ENCODE measurements at places on chromosomes 16 and 17. TPM values are rescaled to one million over a fixed set of nuclear protein-coding genes. Genes with fewer than 3 reads are reported as not detected.

TVP23A gene
- total RNA-seq: under 0.01 TPM

RNF222 gene
- total RNA-seq: not detected

CNTD1 gene
- 0.59 TPM for total RNA-seq

CDRT15L2 gene
- not detected for total RNA-seq

CES5A gene
- total RNA-seq: not detected

TTYH2 gene
- total RNA-seq: 5.9 TPM

DNA sequence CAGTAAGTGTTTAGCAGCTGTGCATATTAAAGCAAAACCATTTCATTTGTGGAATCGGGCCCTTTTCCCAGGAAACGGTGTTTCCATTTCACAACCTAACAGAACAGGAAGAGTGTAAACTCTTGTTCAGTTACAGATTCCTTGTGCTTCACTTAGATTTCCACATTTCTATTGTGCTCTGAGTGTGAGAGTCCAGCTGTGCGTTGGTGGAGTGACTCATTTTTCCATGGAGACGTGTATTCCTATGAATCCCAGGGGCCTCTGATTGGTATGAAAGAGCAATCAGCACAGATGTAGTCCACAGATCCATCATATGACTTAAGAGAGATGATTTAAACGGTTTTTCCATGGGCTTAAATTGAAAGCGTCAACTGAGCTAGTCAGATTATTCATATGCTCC lies 13.3 kb upstream of the CAVIN1 start:
- peak overlapping the region; percentile 77 for H3K27ac ChIP-seq
- no peak overlapping the region for H3K4me3 ChIP-seq
- H3K4me1 ChIP-seq: no peaks in the 10 kb centered on the region
- no peaks in the 10 kb centered on the region for H3K36me3 ChIP-seq
- H3K27me3 ChIP-seq: no peaks in the 10 kb centered on the region

GRCh38 chr17:6457688-6458459 lies 13.6 kb downstream of the PIMREG start:
- H3K27me3 ChIP-seq: no peaks in the 10 kb centered on the region
- H3K4me1 ChIP-seq: no peaks in the 10 kb centered on the region
- DNase-seq: no peak
- H3K36me3 ChIP-seq: no peaks in the 10 kb centered on the region
- no peak overlapping the region for H3K4me3 ChIP-seq

DNA sequence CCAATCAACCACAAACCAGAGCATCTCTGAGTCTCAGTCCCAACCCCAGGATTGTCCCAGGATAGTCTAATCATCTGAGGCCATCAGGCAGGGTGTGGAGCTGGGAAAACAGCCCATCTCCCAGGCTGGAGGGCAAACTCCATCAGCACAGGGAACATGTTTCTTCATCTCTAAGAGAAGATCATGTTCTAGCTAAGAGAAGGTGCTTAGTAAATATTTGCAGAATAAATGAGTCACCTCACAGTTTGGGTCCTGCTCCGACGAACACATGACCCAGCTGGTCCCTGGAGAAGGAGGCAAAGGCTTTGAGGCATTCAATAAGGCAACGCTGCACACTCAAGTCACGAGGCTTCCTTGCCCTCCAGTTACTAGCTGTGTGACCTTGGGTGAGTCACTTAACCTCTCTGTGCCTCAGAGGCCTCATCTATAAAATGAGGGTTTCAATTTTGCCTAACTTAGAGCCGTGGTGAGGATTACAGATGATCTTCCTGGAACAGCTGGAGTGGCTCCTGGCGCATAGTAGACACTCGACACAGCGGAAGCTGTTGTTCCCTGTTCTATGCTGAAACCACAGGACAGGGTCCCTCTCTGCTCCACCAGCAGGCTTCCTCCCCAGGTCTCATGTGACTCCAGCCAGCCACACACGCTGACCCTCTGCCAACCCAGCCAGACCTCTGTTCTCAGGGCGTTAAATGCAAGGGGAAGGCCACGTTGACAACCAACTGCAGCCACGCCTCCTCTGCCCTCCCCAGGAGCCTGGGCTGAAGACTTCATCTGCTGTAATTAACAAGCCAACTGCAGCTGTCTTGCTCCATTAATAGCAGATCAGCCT lies 10.3 kb upstream of the RPL38 start:
- DNase-seq: peak; percentile 35
- H3K27me3 ChIP-seq: peaks cover 29% of the 10 kb centered on the region
- H3K27ac ChIP-seq: no peak overlapping the region
- no peaks in the 10 kb centered on the region for H3K36me3 ChIP-seq
- H3K4me1 ChIP-seq: no peaks in the 10 kb centered on the region

- H3K27me3 ChIP-seq: no peaks in the 10 kb centered on the region
- H3K36me3 ChIP-seq: no peaks in the 10 kb centered on the region
- H3K27ac ChIP-seq: peak within 1 kb of the TSS; percentile 90
- H3K4me3 ChIP-seq: peak within 1 kb of the TSS; percentile 88
- no peaks in the 10 kb centered on the region for H3K4me1 ChIP-seq
These were observed at the start of gene CRAMP1 for GRCh38 chr16:1612320-1613111. TSS of gene CRAMP1 (plus strand) at chr16:1612360. CDS start at chr16:1614640, 2,280 bp downstream.

GRCh38 chr16:57626420-57627170 lies 1.8 kb upstream of the ADGRG1 start:
- H3K27ac ChIP-seq: peak overlapping the region; percentile 79
- H3K27me3 ChIP-seq: no peaks in the 10 kb centered on the region
- peaks cover 12% of the 10 kb centered on the region for H3K4me1 ChIP-seq
- no peak for DNase-seq
- H3K36me3 ChIP-seq: no peaks in the 10 kb centered on the region

- H3K4me3 ChIP-seq: peak overlapping the region; percentile 29
- no peak for DNase-seq
- peaks cover 5% of the 10 kb centered on the region for H3K4me1 ChIP-seq
- peak overlapping the region; percentile 17 for H3K27ac ChIP-seq
- no peaks in the 10 kb centered on the region for H3K36me3 ChIP-seq
These were observed 1.0 kb upstream of the SALL1 start for GRCh38 chr16:51151961-51152663.

DNA sequence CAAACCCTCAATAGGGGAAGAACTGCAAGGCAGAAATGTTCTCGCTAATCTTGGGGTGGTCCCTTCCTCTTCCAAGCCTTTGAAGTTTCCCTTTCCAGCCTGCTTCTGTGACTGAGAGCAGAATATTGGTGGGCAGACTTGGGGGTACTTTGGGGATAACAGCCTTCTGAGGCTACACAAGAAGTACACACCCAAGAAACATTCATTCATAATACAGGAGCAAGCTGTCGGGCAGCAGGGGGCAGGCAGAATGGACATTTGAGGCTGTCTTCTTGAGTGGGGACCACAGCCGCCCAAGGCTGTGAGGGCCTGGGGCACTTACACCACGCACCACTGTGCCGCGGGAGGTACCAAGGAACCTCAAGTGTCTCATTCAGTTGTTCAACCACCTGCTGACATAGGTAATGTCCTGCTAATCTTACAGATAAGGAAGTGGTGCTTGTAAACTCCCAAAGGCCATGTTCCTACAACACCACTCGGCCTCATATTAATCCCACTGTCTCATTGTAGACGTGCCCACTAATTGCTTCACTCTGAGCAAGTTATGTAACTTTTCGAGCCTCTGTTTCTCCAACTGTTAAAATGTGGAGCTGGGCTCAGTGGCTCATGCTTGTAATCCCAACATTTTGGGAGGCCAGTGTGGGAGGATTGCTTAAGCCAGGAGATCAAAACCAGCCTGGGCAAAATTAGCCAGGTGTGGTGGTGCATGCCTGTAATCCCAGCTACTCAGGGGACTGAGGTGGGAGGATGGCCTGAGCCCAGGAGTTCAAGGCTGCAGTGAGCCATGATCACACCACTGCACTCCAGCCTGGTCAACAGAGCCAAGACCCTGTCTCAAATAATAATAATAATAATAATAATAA lies 2.5 kb upstream of the MRPS23 start:
- H3K4me1 ChIP-seq: peaks cover 9% of the 10 kb centered on the region
- H3K27me3 ChIP-seq: no peaks in the 10 kb centered on the region
- peak overlapping the region; percentile 73 for H3K27ac ChIP-seq
- H3K36me3 ChIP-seq: no peaks in the 10 kb centered on the region

- no peaks in the 10 kb centered on the region for H3K36me3 ChIP-seq
- no peak overlapping the region for H3K4me3 ChIP-seq
- no peaks in the 10 kb centered on the region for H3K27me3 ChIP-seq
- H3K27ac ChIP-seq: peak overlapping the region; percentile 60
- peak; percentile 32 for DNase-seq
These were observed 603 bp upstream of the TMEM95 start for GRCh38 chr17:7354262-7354843.
